Activated CD4-positive, alpha-beta T cell treated with anti-CD3 and anti-CD28 coated beads, Interleukin-2, amount 10 ng/mL, durations not matched to agents 7 days and 5 days (primary cell): ENCODE measurements at places on chromosomes 16 and 17. TPM values are rescaled to one million over a fixed set of nuclear protein-coding genes. Genes with fewer than 3 reads are reported as not detected.

ASB16 gene
- total RNA-seq = not detected

RASD1 gene
- total RNA-seq = 0.29 TPM

OTOP2 gene
- total RNA-seq = not detected

SULT1A2 gene
- 0.27 TPM for total RNA-seq

KRTAP4-3 gene
- total RNA-seq = not detected

ELMO3 gene
- 6.2 TPM for total RNA-seq

ADGRG3 gene
- not detected for total RNA-seq

MMP25 gene
- 19.8 TPM for total RNA-seq

CDC27 gene
- total RNA-seq = 128 TPM

PRSS36 gene
- 1.7 TPM for total RNA-seq

GRCh38 chr17:8997994-8998628, 23.2 kb upstream of the NTN1 start:
- peak; percentile 82 for DNase-seq
- H3K36me3 ChIP-seq = no peaks in the 10 kb centered on the region
- no peak overlapping the region for H3K4me3 ChIP-seq
- peaks cover 35% of the 10 kb centered on the region for H3K27me3 ChIP-seq
- no peak overlapping the region for H3K27ac ChIP-seq

DNA sequence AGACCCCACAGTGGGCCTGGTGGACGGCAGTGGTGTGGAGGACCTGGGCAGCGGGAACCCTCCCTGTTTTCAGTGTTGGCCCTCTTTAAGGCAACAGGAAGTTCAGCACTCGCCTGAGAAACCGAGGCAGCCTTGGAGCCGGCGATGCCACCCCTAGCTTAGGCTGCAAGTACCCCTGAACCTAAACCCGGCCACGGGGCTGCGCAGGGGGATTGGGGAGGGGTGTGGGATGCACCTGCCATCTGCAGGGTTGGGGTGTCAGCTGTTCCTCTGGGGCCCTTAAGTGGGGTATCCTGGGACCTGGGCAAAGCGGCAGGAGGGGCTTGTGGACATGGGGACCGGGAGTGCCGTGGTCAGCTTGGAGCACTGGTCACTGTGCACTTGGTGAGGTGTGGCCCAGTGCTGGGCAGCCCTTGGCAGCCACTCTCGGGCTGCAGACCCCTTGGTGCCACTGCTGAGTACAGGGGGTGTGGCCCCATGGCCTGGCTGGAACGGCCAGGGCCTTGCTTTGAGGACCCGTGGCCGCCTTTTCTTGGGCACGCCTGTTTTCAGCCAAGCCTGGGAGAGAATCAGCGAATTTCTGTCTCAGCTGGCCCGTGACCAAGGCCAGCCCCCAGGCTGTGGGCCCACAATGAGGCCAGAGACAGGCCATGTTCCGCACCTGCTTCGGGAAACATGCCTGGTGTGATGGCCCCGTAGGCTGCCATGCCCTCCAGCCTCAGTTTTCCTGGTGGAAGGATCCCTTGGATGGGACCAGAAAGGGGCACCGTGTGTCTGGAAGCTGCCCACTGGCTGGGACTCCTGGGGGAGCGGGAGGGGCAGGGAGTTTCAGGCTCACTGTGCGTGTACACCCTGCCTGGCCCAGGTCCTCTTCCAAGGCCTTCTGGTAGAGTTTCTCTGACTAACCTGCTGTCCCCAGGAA, 4.1 kb upstream of the SLC25A10 start:
- no peak for DNase-seq
- H3K27me3 ChIP-seq = no peaks in the 10 kb centered on the region
- no peak overlapping the region for H3K27ac ChIP-seq

DNA sequence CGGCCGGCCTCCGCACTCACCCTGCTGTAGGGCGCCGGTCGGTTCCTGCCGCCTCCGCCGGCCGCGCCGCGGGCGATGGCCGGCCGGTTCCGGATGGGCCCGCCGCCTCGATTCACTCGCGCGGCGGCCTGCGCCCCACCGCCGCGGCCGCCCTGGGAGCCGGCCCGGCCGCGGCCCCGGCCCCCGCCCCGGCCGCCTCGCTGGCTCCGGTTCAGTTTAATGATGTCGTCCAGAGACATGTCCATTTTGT, 158 bp downstream of the ALYREF start:
- H3K4me3 ChIP-seq = peak overlapping the region; percentile 96
- H3K27me3 ChIP-seq = no peaks in the 10 kb centered on the region
- H3K36me3 ChIP-seq = peaks cover 47% of the 10 kb centered on the region
- peaks cover 30% of the 10 kb centered on the region for H3K4me1 ChIP-seq
- peak overlapping the region; percentile 99 for H3K27ac ChIP-seq

DNA sequence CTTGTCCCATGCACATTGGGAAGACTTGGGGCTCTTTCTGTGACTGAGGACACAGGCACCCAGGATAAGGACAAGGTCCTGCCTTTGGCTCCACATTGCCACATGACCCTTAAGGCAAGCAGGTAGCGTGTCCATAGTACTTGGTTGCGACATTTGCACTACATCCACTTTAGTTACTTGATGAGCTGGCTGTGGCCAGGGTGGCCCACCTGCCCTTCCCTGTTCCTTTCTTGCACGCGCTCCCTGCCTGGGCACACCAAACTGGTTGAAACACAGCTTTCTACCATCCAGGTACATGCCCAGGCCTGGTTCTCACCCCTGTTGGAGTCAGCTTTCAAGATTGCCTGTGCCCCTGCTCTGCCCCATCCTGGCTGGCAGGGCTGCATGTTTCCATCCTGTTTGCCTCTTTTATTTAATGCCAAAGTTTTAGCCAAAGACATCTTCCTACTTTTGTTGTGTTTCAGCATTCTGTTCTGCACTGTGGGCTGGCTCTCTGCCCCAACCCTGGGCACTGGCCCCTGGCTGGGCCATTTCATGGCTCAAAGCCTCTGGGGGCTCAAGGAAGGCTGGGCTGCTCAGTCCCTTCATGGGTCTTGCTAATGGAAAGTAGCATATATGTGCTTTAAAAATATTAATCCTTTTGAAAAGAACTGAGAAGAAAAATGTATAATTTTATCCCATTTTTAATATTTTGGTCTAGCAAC, 3.2 kb downstream of the B3GNT9 start:
- H3K4me3 ChIP-seq = no peak overlapping the region
- peaks cover 28% of the 10 kb centered on the region for H3K36me3 ChIP-seq
- no peak for DNase-seq
- peaks cover 17% of the 10 kb centered on the region for H3K4me1 ChIP-seq

GRCh38 chr16:74745109-74745615, 29.5 kb downstream of the FA2H start:
- H3K4me3 ChIP-seq = no peak overlapping the region
- no peak overlapping the region for H3K27ac ChIP-seq
- no peaks in the 10 kb centered on the region for H3K27me3 ChIP-seq
- H3K36me3 ChIP-seq = no peaks in the 10 kb centered on the region

DNA sequence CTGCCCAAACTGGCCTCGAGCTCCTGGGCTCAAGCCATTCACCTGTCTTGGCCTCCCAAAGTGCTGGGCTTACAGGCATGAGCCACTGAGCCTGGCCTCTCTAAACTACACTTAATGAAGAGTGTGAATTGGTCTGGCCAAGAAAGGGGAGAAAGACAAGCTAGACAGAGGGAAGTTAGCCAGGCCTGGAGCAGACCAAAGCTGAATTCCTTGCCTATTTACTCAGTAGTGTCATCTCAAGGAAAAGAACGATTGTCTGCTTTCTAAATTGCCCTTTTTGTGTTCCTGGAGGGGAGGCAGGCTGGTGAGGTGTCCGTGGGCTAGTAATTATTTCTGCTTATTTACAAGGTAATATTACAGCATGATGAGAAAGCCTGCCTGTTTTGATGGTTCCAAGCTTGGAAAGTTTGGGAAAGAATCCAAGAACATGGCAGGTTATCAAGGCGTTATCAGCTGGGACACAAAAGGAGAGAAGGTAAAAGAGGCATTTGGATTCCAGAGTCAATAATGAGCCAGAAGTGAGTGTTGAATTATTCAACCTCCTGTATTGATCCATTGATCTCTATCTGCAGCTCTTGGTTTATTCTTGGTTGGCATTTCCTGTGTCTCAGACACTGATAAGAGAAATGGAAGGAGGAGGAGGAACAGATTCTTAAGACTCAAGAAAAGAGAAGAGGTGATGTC, 6.3 kb upstream of the CBFB start:
- H3K4me3 ChIP-seq = no peak overlapping the region
- H3K36me3 ChIP-seq = no peaks in the 10 kb centered on the region
- no peak overlapping the region for H3K27ac ChIP-seq
- H3K27me3 ChIP-seq = no peaks in the 10 kb centered on the region
- no peak for DNase-seq

DNA sequence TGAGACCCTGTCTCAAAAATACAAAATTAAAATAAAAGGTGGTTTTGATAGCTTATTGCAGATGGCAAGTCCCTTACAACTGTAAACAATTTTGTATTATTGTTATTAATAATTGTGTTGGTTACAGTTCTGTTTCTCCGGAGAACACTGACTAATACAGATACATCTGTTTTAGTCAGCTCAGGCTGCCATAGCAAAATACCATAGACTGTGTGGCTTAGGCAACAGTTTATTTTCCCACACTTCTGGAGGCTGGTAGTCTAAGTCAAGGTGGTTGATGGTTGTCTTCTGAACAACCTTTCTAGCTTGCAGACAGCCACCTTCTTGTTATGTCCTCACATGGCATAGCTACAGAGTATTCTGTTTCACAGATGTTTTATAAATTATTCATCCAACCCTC, 14.2 kb upstream of the IL21R start:
- no peak overlapping the region for H3K4me3 ChIP-seq
- peaks cover 13% of the 10 kb centered on the region for H3K4me1 ChIP-seq
- DNase-seq = no peak
- H3K36me3 ChIP-seq = peaks cover 27% of the 10 kb centered on the region
- H3K27me3 ChIP-seq = peaks cover 3% of the 10 kb centered on the region
- H3K27ac ChIP-seq = no peak overlapping the region

DNA sequence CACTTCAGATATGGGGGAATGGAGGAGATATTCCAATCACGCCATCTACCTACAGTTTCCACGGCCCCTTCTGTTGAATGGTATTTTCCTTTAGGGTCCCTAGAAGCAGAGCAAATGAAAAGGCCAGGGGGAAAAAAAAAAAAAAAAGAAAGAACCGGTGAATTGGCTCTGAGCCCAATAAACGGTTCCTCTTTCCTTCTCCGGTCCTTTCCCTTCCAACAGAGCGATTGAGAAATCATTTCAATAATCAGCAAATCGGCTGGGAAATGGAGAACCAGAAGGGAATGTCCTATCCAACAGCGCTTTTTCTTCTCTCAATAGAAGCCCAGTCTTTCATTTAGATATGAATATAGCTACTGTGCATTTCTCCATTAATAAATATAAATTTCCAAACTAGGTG, 26.8 kb upstream of the HOXB13 start:
- H3K4me1 ChIP-seq = no peaks in the 10 kb centered on the region
- H3K4me3 ChIP-seq = no peak overlapping the region
- peaks cover 87% of the 10 kb centered on the region for H3K27me3 ChIP-seq
- H3K36me3 ChIP-seq = no peaks in the 10 kb centered on the region
- peak overlapping the region; percentile 13 for H3K27ac ChIP-seq

DNA sequence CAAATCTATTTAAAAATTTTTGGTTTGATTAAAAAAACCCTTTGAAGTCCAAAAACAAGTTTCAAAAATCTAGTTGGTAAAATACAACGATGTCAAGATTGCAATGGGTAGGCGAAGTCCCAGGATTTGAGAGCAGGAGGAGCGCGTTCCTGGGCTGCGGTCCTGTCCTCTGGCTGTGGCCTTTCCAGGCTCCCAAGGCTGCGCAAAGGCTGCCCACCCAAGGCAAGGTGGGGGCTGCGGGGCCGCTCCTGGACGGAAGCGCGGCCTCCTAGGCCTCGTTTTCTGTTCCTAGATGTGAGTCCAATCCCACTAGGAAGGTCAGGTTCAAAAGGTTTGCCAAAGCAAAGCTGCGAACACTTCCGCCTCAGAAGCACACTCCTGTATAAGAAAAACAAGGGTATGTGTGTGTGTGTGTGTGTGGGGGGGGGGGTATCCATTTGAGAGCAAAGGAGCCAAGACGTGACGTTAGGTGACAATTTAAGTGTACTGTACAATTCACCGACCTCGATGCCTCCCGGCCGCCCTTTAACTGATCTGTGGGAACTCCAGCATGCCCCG, 9.2 kb downstream of the AHSP start:
- no peak overlapping the region for H3K4me3 ChIP-seq
- H3K27me3 ChIP-seq = peaks cover 24% of the 10 kb centered on the region
- DNase-seq = no peak
- H3K36me3 ChIP-seq = no peaks in the 10 kb centered on the region

DNA sequence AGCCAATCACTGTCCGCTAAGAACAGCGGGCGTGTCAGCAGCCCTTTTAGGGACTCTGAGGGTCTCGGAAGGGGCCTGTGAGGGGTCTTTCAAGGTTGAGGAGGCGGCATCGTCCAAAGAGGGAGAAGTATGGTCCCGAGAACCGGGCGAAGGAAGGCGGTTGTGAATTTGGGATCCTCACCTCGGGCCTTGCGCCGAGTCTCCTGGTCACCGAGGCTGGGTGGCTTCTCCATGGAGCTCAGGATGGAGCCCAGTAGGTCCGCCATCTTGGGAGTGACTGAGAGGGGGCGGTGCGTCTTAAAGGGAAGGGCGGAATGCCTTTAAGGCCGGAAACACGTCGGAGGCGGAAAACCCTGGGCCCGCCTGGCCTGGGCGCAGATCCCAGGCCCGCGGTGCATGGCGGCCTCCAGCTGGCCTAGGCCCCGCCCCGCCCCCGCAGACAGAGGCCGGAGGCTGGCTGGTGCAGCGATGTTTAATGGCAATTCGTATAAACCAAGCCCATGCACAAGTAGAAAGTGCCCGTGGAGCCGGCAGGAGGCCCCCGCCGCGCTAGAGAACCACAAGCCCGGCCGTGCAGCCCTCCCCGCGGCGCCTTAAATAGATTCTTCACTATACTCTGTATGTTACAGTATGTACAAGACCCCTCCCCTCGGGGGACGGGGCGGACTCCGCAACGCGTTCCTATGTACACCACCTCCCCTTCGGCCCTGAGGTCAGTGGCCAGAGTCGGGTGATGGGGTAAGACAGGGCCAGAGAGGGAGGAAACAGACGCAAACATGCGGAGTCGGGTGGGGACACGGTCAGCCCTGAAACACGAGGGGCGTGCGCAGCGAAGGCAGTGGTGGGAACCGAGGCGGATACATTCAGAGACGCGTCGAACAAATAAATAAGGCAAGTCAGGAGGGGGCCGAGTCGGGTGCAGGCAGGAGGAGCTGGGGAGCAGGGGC, at the start of gene SPAG7:
Gene SPAG7, minus strand, starts transcription at position 279 of the 947 bp plus-strand sequence. Its CDS starts 13 bp downstream, at position 266.
- H3K27ac ChIP-seq = peak within 1 kb of the TSS; percentile 67
- peaks cover 21% of the 10 kb centered on the region for H3K36me3 ChIP-seq
- peaks cover 20% of the 10 kb centered on the region for H3K4me1 ChIP-seq
- peak; percentile 93 for DNase-seq
- H3K4me3 ChIP-seq = no peak within 1 kb of the TSS

DNA sequence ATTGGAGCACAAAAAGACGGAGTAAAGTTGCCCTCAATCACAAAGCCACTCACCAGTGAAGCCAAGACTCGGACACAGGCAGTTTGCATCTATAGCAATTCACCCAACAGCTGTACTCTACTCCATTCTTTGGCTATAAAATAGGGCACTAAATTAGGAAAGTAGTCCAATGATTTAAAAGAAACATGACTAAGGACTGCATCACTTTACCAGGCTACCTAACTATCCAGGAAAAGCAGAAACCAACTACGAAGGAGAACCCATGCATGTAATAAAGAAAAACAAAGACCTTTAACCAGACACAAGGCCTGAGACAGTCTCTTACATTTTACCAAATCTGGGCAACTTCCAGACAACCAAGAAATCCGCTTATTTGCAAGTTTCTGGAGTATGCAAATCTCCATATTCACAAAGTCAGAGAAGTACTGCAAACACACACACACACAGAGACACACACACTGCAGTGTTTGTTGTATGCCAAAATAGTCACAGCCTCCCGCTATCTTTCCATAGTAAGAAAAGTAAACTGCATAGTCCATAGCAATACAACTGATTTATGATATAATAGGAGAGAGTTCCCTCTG, 59.8 kb downstream of the CDH11 start:
- DNase-seq = no peak
- no peak overlapping the region for H3K27ac ChIP-seq
- H3K4me3 ChIP-seq = no peak overlapping the region
- H3K4me1 ChIP-seq = no peaks in the 10 kb centered on the region
- H3K36me3 ChIP-seq = no peaks in the 10 kb centered on the region
- no peaks in the 10 kb centered on the region for H3K27me3 ChIP-seq
